ENCODE measurements at places on chromosomes 12 and 14.

DNA sequence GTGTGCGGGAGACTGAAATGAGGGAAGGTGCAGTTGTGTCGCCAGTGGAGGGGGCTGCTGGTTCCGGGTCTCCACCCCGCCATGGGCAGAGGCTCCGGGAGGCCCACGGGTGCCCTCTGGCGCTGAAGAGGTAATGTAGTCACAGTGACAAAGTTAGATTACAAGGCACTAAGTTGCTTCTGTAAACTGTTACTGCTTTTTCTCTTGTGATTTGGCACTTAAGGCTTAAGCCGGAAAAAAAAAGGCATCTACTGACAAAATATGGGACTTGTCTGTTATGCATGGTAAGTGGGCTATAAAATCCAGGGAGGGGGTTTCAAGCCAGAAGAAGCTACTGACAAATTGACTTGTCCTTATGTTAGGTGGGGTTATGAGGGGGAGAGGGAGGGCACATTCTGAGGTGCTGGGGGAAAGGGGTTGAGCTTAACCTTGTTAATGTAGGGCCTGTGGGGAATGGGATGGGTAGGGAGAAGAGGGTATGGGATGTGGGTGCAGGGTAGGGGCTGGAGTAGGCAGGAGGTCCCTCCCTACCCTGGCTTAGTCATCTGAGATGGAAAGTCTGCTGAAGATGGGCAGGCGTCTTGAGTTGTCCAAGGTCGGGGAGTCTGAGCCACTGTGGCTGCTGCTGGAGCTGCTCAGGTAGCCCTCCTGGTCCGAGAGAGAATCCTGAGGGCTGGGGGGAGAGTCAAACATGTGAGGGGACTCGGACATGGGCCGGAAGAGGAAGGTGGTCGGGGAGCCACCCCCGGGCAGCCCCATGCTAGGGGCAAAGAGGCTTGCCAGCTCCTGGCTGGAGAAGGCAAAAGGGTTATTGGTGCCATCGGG is 3.7 kb downstream of the ZFP36L1 start:
- peak; percentile 94 for DNase-seq

DNA sequence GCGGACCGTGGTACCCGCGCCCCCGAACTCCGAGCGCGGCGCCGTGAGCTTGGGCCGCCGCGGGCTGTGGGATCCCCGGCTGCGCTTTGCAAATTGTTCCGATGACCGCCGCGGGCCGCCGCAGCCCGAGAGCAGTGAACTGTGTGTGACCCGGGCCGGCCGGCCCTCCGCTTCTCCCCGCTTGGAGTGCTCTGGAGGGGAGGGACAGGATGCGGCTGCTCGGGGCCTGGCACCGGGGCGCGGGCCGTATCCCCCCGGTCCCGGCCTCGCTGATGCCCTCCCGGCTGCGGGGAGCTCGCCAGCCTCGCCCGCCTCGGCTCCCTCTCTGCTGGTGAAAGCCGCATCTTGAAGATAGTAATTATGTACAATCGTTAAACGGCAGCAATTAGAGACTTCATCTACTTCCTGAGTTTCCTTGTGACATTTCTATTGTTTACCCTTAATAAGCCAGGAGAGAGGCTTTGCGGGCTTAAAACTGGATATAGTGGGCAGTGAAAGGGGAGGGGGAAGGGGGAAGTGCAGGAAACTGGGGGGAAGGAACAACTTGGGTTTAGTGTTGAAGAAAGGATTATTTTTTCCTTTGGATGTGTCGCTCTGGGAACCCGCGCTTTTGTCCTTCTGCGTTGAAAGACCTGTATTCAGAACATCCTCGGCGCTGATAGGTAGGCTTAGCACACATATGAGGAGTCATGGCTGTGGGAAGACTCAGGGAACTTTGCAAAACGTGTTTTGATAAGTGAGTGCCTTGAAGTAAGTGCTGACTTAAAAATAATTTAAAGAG is 1.2 kb downstream of the PELI2 start:
- DNase-seq: peak; percentile 50

- no peak for DNase-seq
These were observed 2.1 kb downstream of the DIP2B start for GRCh38 chr12:50506753-50507473.

DNA sequence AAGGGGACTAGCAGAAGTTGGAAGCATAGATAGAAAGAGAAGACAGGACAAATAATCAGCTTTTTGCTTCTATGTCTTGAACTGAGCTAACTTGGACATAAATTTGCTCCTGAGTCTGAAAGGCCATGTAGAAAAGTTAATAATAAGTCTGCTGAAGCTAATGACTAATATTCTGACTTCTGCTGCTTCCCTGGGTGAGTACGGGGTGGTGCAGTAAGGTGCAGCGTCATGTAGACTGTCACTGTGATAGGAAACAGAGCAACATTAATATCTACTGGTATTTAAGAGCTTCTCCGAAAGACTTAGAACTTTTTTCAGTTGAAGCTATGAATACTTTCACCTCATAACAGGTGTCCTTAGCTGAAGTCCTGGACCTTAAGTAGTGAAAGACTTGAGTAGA is 34.1 kb upstream of the CPM start:
- DNase-seq: no peak

DNA sequence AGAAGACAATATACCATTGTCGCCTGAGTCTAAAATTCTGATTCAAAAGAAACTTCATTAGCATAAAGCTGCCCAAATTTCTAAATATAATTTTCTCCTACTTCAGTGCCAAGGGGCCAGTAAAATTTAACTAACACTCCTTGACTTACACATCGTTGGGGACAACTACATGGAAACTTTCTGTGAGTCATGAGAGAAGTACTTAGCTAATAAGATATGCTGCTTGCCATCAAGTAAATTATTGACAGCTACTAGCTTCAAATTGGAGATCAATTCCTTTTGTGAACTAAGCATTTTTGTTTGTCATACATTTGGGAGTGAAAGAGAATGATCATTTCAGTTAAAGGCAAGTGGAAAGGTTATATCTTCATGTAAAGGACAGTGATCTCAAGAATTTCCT is 373.3 kb downstream of the MDGA2 start:
- no peak for DNase-seq

GRCh38 chr12:4191642-4192041 is 81.9 kb upstream of the CCND2 start:
- no peak for DNase-seq

DNA sequence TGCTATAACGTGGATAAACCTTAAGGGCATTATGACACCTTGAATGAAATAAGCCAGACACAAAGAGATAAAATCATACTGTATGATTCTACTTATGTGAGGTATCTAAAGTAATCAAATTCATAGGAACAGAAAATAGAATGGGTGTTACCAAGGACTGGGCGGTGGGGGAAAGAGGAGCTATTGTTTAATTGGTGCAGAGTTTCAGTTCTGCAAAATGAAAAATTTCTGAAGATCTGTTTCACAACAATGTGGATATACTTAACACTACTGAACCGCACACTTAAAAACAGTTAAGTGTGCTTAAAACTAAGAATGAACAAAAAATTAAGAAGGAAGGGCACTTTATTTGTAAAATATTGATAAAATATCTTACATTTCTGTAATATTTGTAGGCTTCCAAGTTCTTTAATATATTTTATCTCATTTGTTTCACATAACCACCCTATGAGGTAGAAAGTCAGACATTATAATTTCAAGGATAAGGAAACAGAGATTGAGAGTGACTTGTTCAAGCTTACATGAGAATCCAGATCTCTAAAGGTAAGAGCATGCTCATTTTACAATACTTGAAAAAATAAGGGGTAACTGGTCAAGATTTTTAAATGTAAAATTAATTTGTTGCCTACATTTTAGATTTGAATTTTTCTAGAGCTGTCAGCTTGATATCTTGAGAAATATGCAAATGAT is 14.9 kb downstream of the LTA4H start:
- DNase-seq: no peak

DNA sequence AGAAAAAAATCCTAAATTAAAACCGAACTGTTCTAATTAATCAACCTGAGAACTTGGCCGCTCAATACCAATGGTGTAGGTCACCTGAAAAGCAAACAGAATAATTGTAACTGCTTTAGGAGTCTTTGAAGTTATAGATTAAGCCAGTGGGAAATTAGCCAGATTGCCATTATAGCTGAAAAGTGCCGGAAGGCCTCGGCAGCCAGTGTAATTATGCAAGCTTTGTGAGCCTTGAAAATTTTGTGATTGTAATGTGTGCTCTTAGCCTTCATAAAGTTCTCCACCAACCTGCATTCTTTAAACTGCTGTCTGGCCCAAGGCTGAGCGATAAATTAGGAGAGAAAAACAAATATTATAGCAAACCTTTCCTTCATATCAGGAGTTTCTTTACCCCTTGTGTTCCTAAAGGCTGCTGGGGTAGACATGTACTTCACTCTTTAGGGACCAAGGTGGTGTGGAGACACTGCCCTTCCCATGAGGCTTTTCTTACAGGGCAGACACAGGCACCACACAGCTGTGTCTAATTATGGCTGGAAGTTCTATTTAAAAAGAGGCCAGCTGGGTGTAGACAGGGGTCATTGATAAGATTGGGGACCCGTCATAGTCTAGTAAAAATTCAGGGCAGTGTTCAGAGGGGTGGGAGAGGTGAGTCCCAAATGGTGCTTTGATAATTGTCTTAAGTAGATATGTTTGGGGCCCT is 991.2 kb downstream of the FLRT2 start:
- no peak for DNase-seq

DNA sequence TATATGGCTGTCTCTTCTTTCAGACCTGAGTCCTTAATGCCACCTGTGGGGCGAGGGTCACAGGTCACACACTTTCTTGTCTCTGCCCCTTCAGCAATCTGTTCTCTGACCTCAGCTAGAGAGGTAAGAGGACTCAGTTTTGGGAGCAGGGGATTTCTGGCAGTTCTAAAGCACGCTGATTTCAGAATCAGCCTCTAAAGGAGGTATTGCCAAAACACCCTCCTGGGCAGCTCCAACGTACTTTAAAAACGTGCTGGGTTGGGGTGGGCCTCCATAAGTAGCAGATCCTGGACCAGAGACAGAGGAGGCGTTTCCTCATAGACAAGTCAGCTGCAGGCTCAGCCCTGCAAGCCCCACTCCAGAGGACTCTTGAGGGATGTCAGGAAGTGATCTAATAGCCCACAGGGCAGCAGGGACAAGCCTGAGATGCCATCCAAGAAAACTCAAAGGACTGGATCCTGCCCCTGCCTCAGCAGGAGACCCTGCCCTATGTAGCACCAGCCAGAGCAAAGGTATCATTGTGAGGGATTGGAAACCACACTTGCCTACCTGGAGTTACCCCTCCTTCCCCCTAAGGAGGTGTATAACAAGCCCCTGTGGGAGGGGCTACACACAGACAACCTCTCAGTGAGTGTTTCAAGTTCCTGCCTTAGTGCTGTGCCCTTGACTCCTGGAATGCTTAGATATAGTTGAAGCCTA is 8.5 kb downstream of the CTDSP2 start:
- peak; percentile 37 for DNase-seq

DNA sequence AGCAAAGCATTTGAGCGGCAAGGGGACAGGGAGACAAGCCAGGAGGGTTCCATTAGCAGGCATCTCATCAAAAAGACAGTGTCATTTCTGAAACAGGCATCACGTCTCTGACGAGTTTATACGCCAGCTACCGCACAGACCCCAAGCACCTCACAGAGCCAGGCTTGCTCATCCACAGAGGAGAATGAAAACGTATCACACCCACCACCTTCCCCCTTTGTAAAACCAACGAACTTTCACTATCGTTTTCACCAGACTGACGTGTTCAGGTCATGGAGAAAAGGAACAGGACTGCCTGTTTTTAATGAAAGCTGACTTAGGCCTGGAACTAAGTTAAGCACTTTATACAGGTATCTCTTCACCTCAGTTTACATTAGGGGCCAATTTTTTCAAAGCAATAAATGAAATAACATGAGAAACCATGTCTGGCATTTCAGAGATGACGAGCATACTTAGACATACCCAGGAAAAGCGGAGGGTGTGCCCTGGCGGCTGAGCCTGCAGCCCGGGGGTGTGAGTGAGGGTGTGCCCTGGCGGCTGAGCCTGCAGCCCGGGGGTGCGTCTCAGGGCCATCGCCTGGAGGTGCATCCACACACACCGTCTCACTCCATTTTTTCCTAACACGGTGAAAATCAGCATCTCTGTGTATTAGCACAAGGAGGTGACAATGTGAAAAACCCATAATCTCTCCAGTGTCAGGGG is 41.9 kb downstream of the STX2 start:
- peak; percentile 80 for DNase-seq

GRCh38 chr12:63404611-63405010 is 253.6 kb upstream of the AVPR1A start:
- DNase-seq: no peak

DNA sequence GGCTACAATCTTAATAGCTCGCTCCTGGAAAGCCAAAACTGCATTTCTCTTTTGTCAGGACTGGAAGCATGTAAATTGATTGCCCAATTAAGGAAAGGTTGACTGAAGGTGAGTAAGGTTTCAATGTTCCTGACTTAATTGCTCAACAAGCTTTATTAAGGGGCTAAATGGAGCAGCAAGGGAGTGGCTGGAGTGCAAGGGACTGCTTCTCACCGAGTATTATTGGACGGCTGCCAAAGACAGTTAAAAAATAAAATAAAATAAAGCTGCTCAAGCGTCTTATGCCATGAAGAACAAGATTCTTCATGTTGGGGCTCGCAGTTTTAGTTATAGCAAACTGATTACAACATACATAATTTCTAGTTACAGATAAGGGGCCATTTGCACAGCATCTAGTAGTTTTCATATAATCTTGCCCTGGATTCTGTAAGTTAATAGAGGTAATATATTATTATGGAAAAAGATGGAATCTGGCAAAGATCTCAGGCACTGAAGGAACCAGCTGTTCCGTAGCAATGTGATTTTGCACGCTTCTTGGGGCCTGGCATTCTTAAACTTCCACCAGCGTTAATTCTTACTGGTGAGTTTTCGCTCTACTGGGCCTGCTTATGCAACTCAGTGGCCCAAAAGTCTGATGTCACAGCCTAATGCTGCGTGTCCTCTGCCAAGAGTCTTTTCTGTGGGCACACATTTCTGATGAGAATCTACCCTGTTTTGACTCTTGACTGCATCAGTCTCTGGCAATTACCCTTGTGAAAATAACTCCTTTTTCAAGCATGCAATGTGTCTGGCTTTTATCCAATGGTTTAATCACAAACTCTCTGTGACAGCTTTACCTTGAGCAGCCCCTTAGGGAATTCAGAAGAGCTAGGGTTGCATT is 108.5 kb downstream of the SLC38A1 start:
- no peak for DNase-seq

DNA sequence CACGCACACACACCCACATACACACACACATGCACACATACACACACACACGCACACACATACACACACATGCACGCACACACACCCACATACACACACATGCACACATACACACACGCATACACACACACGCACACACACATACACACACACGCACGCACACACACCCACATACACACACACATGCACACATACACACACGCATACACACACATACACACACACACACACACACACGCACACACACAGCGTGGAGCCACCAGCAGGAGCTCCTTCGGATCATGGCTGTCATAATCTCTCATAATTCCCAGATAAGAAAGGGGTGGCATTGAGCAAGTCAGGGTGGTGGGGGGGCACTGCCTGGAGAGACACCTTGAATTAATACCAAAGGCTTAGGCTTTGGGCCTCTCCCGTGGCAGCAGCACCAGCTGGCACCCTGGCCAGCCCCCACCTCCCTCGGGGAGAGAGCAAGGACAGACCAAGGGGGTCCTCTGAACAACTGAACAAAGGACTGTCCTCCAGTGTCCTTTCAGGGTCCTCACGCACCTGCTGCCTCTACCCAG is 21.9 kb downstream of the ANO2 start:
- DNase-seq: no peak

Measured in activated CD8-positive, alpha-beta T cell treated with anti-CD3 and anti-CD28 coated beads for 36 hours (primary cell).